ENCODE measurements at places on chromosomes 7 and 10.
A peak's percentile ranks its signal among the peaks of the same experiment; 100 is the strongest.

DNA sequence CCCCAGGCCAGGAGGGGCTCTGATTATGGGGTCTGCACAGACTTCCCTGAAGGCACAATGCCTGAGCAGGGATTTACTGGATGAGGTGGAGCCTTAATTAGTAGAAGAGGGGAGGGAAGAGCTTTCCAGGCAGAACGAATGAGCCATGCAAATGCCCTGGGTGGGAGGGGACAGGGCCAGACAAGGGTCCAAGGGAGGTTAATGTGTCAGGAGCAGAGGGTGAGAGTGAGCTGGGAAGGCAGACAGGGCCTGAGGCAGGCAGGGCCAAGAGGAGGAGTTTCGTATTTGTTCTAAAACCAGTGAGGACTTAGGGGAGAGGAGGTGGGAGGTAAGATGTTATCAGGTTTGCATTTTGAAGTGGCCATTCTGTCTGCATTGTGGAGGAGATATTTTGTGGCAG is 65.3 kb downstream of the NPY start:
- no peak for DNase-seq

DNA sequence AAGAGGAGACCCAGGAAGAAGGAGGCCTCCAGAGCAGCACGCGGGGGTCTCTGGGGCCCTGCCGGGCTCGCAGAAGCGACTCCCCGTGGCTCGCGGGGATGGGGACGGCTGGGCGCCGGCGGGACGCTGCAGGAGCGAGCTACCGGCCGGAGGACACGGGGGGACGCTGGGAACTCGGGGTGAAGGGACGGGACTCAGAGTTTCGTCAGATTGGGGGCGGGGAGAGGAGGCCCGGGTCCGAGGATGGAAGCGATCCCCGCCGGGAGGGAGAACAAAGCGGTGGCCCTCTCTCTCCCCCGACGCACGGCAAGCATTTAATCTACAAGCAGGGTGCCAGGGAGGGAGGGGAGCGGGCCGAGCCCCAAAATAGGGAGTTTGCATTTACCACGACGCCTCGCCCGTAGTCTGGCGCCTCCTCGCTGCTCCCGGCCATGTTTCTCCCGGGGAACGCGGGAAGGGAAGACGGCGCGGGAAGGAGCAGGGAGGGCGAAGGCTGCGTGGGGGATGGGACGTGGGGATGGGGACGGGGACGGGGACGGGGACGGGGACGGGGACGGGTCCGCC is at the start of gene PRTFDC1:
PRTFDC1 (minus strand) TSS at position 464 of the 564 bp plus-strand sequence; CDS start at position 433, 31 bp downstream.
- DNase-seq = peak; percentile 58

- no peak for DNase-seq
These were observed 959 bp downstream of the PVRIG start for GRCh38 chr7:100220586-100221230.

- DNase-seq = peak; percentile 74
These were observed 386.8 kb upstream of the POT1 start for GRCh38 chr7:125316466-125316865.

DNA sequence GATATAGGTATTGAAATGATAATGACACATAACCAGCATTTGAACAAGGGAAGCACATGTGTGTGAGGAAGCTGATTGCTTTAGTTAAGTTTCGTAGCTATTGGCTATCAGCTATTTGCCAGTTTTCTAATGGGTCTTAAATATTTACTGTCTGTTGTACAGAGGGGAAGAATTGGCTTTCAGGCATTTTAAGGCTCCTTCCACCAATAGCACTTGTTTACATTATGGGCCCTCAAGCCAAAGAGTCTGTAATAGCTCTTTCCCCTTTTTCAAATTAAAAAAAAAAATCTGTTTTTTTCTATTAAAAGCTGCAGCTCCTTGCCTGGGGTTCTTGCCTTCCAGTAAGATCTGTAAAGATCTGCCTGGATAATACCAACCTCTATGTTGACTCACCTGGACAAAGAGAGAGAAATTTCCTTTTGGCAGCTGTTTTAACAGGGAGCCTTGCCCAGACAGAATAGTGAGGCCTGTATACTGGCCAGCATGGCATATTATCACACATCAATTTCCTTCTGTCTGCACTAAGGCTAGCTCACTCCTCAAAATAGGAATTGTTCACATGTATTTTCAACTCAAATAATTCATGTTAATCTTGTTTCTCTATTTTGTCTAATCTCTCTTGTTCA is 104.7 kb upstream of the LRGUK start:
- no peak for DNase-seq

GRCh38 chr7:140403878-140404564 is at the start of gene RAB19:
TSS of gene RAB19 (plus strand) at chr7:140404058. CDS start at chr7:140407647, 3,589 bp downstream.
- DNase-seq = no peak
